ENCODE measurements at places on chromosomes 12 and 14.

DNA sequence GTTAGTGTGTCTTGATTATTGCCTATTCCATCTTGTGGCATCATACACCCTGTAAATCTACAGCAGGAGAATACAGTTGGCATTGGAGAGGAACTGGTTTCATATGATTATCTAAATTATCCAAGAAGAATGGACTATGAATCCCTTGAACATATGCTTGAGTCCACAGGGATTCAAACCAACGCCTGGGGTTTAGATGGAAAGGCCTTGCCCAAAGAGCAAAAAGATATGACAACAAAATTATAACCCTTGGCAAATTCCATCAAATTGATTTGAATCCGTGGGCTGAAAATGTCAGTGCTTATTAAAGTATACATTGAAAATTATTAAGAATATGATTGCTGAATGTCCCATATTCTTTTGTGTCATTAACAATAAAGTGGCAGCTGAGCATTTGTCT is 108.2 kb downstream of the PDE3A start:
- DNase-seq, result no peak

- no peak for DNase-seq
These were observed 65.6 kb upstream of the YARS2 start for GRCh38 chr12:32821293-32821692.

GRCh38 chr14:102652194-102652593 is 59.7 kb downstream of the RCOR1 start:
- DNase-seq, result no peak

- DNase-seq, result peak; percentile 45
These were observed 38.0 kb downstream of the ABCD2 start for GRCh38 chr12:39581592-39581991.

DNA sequence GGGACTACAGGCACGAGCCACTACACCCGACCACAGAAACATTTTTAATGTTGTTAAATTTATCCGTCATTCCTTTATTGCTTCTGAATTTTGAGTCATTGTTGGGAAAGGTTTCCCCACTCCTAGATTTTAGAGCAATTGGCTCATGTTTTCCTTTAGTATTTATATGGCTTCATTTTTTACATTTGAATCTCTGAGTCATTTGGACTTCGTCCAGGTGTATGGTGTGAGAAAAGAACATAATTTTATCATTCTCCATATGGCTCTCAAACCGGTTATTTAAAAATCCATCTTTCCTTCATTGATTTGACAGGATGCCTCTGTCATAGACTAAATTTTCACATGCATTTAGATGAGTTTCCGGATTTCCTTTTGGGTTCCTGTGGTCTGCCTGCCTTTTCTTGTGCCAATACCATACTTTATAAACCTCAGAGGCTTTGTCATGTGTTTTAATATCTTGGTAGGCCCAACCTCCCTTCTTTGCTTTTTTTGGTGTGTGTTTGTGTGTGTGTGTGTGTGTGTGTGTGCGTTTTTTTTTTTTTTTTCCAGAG is 30.9 kb downstream of the LRTM2 start:
- DNase-seq, result no peak

- DNase-seq, result no peak
These were observed 400.2 kb upstream of the DCN start for GRCh38 chr12:91582811-91583210.

Data from COLO829 (cell line).